T-helper 22 cell (primary cell): ENCODE measurements at places on chromosomes 6 and 20.

- no peak for DNase-seq
Measured at GRCh38 chr6:52922161-52922560, 12.7 kb upstream of the GSTA3 start.

- no peak for DNase-seq
Measured at GRCh38 chr6:18389479-18389878, 2.3 kb downstream of the RNF144B start.

DNA sequence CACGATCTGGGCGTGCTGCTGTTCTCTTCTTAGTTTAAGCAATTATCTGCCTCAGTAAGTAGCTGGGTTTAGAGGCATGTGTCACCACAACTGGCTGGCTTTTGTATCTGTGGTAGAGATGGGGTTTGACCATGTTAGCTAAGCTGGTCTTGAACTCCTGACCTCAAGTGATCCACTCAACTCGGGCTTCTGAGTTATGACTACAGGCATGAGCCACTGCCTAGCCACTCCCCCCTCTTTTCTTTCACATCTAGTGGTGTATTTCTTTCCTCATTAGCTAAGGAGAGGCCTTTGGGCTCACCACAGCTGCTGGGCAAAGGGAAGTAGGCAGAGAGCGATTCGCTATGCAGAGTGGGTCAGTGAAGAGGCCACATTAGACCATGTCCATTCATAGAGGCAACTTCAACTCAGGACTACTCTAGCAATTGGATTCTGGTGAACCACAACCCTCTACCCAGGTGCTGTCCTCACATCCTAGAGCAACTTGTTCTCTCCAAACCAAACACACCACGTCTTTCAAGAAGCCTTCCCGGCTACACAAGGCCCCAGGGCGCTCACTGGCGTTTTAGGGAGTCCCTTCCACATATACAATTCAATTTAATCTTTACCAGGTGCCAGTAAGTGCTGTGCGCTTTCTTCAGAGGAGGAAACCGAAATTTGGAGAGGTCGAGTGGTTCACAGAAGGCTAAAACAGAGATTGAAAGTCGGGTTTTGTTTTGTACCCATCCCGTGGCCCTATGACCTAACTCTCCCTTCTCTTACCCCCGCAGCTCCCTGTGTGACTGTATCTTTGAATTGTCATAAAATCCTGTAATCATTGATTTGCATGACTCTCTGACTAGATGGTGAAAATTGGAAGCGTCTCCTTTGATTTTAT, 26.5 kb upstream of the GFOD1 start:
- DNase-seq = no peak

- DNase-seq = no peak
Measured at GRCh38 chr20:54456961-54457360, 18.4 kb upstream of the DOK5 start.

DNA sequence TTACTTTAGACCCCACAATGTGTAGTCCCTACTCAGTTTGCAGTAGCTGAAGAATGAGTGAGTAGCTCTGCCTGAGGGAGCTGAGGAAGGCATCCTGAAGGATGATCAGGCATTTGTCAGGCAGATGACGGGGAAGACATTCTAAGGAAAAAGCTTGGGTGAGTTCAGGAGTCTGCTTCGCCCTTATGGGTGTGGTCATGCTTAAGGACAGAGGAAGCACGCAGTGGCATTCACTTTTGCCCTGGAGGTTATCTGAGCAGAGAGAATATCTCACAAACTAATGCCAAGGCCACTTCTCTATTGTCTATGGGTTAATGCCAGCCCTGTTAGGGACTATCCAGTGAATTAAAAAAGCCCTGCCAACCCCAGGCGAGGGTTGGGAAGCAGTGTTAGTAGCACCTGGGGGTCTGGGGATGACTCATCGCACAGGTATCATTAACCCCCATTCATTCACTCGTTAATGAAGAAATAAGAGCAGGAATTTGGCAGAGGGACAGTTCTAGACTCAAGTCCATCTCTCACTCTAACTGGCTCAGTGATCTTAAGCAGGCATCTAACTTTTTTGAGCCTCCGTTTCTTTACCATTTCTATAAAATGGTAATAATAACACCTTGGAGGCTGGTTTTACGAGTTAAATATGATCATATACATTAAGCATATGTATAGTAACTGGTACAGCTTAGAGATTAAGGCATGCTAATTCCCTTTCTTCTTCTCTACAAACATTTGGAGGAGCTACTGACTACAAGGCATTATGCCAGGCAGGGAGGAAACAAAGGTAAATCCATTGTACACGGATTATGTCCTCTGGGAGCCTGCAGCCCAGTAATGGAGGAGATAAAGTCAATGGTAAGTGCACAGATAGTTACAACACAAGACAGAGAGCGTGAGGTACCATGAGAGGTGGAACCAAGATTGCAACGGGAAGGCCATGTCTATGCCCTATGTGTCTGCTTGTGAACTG, 93.2 kb upstream of the AKIRIN2 start:
- no peak for DNase-seq

- DNase-seq = no peak
Measured at GRCh38 chr6:38233161-38233791, 406.5 kb downstream of the BTBD9 start.

DNA sequence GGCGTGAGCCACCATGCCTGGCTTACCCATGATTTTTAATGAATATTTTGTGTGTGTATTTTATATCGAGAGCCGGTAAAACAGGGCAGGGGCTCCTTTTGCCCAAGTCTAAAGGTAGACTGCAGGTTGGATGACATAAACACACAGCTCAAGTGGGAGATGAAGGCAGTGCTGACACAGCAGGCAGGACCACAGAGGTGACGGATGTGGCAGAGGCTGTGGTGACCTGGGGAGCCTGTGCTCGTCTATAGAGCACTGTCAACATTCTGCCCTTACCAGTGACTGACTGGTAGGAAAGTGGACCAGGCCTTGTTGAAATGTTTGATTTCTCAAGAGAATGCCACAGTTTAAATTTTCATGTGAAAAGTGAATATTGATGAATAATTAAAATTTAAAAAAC, 137.5 kb downstream of the ZFP64 start:
- DNase-seq = no peak

DNA sequence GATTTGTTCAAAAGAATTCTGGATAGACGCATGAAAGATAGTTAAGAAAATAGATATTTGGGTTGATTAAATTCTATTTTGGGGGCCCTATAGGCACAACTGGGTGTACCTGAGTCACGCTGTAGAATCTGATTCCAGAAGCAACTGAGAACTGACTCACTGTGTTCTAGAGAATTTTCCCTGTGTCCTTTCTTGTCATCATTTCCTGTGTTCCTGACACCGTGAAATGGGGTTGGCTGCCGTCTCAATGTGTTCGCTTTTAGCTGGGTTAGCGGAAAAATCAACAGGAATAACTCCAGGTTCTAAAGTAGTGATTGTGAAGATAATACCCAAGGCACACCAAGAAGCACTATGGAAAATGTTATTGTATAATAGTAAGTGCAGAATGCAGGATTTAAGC, 5.0 kb downstream of the GCNT2 start:
- DNase-seq = no peak

DNA sequence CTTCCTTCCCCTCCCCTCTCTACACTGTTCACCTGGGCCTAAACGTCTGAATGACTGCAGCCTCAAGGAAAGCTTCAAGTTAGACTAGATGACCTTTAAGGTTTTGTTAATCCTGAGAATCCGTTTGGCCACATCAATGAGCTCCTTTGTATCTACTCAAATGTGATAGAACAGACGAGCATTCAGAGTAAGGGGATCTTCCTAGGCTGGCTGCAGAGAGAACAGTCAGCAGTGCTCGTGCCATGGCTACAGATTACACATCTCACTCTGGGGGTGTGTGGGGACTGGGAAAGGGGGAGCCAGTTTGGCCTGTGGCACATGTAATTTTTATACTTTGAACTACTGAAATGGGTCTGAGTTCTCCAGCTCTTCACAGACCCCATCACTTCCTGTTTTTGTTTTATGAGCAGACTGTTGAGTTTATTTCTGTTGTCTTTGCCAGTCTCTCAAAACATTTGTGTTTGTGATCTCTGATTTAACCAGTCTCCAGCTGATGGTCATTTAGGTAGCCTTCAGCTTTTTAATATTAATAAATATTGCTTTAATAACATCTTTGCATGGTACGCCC, 50.9 kb downstream of the KCNS1 start:
- no peak for DNase-seq

- DNase-seq = no peak
Measured at GRCh38 chr20:51565298-51566144, 23.0 kb upstream of the NFATC2 start.

- DNase-seq = no peak
Measured at GRCh38 chr6:38241200-38241871, 398.4 kb downstream of the BTBD9 start.

DNA sequence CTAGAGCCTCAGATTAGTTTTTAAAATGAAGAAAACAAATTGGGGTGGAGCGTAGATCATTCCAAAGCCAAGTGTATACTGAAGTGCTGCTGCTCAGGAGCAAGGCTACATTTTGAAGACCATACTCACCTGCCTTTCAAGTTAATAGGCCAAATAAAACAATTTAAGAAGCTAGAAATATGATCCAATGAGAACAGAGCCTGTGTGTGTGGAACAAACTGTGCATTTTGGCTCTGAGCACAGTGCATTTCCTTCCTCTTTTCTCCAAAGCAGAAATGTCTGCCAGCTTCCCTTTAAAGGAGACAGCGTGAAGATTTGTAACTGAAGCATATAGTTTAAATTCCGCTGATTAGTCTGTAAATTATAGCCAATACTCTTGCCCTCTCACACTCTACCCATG, 3.2 kb upstream of the IFNGR1 start:
- DNase-seq = no peak

- no peak for DNase-seq
Measured at GRCh38 chr6:55049866-55050265, 124.4 kb upstream of the HCRTR2 start.

- DNase-seq = no peak
Measured at GRCh38 chr20:61608275-61609085, 356.4 kb downstream of the CDH4 start.

DNA sequence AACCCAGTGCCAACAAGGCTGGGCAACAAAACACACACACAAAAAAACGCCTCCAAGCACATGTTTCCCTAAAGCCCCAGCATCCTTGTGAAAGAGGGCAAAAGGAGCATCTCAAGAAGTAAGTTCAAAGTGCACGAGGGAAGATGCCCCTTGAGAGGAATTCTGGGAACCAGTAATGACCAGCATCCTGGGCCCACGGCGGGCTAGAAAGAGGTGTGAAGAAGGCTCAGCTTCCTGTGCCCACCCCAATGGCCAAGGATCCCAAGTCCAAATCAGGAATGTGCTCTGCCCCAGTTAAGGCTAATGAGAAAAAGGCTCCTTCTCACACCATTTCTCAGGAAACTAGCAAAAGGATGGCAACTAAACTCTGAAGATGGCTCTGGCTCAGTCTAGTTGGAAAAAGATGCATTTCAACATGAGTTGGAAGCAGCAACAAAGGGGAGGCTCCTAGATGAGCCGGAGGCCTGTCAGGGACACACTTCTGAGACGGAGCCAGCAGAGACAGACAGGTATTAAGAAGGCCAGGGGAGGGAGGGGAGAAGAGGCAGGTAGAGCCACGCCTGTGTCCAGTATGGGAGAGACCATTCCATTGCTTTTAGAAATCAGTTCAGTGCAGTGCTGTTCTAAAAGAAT, 3.2 kb downstream of the RIMS4 start:
- no peak for DNase-seq

DNA sequence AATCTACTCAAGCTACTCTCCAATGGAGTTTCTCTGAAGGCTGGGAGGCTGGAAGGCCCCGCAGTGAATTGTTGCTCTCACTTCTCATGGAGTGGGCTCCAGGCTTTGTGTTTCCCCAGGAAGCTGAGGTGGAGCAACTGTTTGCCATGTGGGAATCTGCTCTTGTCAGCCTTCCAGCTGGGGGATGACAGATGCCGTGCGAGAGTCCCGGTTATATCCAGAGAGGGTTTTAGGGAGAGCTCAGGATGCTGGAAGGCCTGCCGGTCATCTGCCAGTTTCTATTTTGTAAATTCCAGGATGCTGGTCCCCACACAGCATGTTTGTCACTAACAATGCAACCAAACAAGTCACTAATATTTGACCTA, 98.2 kb upstream of the NAA20 start:
- no peak for DNase-seq

- DNase-seq = no peak
Measured at GRCh38 chr6:81777586-81778268, 25.2 kb upstream of the TENT5A start.

DNA sequence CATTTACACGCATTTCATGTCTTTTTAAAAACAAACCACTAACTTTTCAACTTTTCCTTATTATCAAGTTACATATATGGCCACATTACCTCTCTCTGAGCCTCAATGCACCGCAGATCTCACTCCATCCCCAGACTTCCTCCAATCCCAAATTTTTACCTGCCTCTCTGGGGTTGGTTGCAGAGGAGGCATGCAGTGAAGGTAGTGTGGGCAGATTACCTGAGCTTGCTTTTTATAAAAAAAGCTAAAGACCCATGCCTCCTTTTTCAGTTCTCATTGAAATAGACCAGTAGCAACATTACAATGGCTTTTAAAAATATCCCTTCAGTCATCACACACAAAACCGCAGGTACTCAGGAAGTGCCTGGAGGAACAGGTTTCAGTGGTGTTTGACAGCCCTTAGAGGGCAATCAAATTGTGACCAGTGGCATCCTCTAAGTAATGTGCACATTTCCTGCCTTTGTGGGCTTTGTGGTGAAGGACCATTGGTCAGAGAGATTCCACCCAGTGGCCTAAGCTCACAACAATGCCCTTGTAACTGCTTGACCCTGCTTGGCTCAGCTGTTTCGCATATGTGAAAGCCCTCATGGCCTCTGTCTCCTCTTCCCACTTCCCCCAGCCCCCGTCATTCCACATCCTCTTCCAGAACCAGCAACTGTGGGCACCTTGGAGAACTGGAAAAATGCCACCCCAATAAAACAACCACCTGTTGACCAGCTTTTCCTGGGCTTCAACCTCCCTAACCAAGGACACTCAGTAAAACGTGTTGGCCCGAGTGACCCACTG, 30.2 kb upstream of the IL17A start:
- DNase-seq = no peak

DNA sequence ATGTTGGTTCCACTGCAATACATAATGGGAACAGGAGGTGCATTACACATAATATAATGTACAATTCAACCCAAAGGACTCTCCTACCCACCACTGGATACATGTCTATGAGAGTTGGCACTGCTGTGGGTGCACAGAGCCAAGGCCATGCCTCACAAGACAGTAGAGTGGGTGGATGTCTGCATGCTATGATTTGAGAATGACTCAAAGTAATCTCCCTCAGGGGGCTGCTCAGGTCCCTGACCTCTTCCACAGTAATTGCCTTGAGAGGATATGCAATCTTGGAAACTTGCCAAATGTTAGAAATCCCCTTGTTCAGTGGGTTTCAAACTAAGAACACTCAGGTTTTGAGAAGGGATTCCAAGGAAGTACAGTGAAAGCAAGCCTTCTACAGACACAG, 79.0 kb downstream of the ANKEF1 start:
- no peak for DNase-seq

- DNase-seq = no peak
Measured at GRCh38 chr6:80366051-80366450, 259.6 kb downstream of the BCKDHB start.

DNA sequence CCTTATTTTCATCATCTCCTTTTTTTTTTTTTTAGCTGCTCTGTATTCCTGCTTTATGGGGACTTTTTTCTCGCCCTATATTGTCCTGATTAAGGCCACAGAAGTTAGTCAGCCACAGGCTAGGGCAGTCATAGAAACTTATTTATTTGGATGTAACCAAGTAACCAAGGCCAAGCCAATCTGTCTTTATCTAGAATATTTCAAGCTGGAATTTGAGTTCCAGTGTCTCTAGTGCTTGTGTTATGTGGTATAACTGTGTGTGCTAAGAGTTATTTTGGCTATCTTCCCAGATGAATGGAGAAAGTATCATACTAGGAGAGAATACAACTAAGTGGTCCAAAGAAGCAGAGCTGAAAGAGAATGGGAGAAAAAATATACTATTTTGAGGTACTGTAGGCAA, 751.5 kb downstream of the CBLN4 start:
- no peak for DNase-seq
